ENCODE measurements at places on chromosomes 11 and 22.

DNA sequence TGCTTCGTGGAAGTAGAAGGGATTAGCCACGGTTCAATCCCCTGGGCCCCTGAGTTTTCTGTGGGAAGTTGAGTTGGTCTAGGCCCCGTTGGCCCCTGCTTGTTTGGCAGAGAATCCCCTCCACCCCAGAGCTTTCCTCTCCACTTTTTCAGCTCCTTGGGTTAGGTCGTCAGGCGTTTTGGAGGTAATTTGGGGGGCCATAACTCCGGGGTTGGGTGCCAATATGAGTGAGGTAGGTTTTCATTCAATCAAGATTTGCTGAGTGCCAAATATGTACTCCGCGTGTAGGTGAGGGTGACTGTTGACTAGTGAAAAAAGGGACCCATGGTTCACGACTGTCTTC is 590 bp downstream of the ATG13 start:
- no peak for DNase-seq

DNA sequence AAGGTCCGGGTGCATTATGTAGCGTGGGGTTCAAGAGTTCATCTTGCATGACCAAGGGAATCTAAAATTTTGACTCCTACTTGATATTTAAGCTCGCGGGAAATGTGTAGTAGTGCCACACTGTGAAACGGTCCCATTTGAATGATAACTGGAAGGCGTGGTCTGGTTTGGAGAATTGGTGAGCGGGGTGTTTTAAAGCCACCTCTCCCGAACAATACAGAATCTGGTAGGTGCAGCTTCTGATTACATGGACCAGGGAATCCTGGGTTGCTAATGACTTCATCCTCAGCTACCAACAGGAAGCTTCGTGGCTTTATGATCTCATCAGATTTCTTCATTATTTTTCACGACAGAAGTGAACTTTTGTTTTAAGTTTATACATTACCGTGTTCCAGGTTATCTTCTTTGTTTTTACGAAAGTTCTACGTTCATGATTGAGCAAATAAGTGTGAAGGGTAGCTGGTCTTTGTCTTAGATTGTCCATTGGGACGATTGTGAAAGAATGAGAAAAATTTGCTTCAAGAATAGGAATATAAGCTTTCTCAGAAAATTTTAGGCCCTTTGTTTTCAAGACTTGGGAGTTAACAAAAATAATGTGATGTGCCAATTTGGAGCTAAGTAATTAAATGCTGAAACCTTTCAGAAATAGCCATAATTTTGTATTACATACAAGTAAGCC is 1.7 kb downstream of the QSER1 start:
- DNase-seq = peak; percentile 49

GRCh38 chr11:14384338-14384737 is 25.4 kb upstream of the RRAS2 start:
- no peak for DNase-seq

DNA sequence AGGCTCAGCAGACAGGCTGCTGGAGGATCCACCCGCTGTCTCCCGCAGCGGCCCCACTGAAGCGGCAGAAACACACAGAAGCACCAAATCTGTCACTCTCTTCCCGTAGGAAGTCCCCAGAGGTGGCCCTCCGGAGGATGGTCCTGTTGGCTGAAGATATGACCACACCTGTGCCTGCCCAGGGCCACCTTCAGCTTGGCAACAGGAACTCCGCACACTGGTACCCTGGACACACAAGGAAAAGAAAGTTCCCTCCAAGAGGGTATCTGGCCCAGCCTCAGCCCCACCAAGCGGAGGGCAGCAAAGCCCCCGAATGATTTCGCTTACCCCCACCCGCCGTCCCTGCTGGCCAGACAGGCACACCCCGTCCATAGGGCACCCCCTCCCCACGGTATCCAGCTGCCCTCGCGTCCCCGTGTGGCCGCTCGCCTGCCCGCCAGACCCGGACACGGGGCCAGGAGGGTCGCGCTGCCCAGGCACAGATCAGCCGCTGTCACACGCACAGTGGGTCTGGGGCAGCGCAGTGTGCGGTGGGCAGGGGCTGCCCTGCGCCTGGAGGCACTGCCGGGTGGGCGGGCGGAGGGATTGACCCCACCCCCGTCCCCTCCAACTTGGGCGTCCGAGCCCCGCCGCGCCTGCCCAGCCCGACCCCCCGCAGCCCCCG is 7.0 kb downstream of the RASSF7 start:
- DNase-seq = no peak

DNA sequence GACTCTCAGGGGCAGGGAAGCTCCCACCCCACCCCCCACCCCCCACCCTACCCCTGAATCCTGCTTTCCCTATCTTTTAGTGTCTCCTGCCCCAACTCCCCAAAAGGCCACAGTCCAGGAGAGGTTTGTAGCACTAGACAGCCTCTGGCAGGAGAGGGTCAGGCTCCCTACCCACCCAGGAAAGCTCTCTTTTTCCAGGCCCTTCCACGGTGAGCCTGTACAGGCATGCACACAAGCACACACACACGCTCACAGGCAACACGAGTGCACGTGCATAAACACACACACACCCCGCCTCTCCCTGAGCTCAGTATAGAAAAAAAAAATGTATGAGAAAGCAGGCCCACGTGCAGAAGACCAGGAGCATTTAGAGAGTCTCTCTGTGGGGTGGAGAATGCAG is 414.0 kb downstream of the MN1 start:
- no peak for DNase-seq

GRCh38 chr11:119169282-119169719 is 776 bp downstream of the NLRX1 start:
- no peak for DNase-seq

DNA sequence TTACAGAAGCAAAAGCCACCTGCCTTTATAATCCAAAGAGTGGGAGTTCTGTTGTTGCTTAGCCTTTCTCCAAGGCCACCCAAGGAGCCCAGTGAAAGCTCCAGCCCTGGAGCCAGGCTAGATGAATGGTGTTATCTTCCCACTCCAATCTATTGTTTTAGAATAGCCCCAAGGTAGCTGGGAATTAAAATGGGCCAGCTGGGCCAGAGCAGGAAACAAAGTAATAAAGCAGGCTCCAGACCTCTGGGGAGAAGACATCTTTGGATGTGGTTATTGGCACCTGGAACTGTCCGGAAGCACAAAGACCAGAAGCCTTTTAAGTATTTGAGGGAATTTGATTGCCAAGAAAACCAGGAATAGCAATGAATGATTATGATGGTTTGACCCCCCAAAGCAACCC is 8.8 kb downstream of the C11orf96 start:
- no peak for DNase-seq

GRCh38 chr11:60777572-60777971 is 7.6 kb upstream of the MS4A10 start:
- no peak for DNase-seq

DNA sequence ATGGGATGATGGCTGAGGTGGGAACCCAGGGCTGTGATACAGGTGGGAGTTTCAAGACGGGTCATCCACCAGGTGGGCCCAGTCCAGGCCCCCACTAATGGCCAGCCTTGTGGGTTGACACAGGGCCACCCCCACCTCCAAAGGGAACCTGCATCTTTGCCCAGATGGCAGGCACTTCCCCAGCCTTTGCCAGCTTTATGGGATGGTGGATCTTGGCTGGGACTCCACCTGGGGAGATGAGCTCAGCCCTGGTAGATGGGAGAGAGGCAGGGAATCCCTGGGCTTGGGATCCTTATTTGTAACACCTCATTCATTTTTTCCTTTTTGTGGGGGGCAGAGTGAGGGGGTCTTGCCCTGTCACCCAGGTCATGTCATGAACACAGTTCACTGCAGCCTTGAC is 33.4 kb downstream of the CD82 start:
- DNase-seq = no peak

GRCh38 chr11:20207781-20208621 is 47.7 kb upstream of the DBX1 start:
- no peak for DNase-seq

- peak; percentile 14 for DNase-seq
Measured at GRCh38 chr22:31488988-31489617, 539 bp downstream of the EIF4ENIF1 start.

DNA sequence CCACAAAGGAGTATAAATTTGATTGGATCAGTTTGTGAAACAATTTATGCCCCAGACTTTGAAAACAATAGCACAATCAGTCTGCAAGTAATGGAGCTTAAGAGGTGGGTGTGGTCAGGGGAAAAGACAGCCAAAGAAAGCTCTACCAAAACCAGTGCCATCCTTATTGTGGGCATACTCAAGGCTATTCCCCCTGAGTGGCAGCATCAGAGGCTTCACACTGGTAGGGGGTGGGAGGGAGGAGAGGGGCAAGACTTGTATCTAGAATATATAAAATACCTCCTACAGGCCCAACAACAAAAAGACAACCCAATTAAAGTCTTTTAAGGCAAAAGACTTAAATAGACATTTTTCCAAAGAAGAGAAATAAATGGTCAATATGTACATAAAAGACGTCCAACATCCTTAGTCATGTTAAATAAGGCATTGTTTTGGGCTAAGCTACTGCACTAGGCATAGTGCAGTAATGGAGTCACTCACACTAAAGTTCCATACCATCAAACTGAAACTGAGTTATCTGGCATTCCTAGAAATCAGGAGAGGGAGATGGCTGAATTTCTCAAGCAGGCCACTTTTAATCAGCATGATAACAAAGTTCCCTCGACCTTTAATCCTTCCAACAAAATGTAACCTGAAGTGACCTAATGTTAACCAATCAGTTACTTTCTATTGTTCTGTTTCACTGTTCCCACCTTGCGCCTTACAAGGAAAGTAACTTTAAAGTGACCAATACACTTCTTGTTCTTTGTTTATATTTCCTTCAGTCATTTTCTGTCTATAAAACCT is 24.8 kb downstream of the NARS2 start:
- DNase-seq = no peak

GRCh38 chr11:17552392-17553248 is 5.6 kb downstream of the OTOG start:
- no peak for DNase-seq

DNA sequence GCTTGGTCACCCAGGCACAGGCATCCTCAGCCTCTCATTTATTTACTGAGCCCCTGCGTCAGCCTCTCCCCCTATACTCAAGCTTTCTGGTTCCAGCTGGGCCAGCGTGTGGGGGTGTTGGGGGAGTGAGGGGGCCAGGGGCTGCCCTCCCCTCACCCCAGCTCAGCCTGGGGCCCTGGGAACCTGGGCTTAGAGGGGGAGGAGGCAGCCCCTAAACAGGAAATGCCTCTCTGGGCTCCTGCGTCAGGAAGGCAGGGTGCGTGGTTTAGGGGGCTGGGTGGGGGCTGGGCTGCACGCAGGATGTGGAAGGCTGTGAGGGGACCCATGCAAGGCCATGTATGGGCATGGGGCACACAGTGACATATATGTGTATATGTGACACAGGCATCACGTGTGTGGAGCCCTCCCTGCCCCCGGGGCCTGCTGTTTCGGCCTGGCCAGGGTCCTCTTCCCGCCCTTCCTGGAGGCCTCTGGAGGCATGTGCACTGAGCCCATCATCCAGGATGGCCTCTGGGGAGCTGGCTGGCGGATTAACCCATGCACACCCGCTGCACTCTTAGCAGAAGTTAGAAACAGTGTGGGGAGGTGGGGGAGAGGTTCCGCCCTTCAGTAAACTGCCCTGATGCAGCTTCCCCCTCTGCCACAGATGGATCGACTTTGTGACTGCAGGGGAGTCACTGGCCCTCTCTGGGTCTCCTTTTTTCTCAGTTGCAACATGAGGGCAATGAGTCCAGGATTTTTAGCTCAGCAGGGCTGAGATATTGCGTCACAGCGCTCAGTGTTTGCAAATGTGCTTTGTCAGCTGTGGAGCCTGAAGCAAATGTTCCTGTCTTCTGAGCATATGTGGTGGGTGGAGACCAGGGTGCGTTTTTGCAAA is 1.1 kb upstream of the CD248 start:
- no peak for DNase-seq

DNA sequence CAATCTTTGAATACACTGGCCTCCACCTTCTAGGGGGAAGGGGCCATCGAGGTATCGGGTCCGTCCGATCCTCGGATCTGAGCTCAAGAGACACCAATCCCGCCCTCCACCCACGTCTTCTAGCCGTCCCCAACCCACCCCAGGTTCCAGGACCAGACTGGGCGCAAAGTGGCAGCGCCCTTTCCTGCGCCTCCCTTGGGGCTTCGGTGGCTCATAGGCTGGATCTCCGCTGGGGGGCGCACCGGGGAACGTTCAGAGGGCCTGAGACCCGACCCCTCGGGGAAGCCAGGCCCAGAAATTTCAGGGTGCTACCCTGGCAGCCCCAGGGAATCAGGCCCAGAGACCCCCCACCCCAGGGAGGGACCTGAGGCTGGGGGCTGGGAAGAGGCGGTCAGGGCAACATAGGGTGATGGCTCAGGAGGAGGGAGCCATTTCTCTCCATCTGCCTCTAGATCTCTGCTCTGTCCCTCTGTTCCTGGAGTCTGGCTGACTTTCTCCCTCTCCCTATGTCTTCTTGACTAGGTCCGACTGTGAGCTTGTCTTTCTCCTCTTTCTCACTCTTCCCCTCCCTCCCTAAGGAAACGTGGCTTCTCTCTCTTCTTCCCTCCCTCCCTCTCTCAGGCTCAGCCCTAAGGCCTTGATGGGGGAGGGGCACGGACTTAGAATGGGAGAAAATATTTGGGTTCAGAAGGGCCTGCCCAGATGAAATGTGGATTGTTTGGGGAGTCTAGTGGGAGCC is 1.1 kb downstream of the CREB3L1 start:
- no peak for DNase-seq

GRCh38 chr22:27215871-27216270 is 558.5 kb downstream of the MIAT start:
- DNase-seq = no peak

DNA sequence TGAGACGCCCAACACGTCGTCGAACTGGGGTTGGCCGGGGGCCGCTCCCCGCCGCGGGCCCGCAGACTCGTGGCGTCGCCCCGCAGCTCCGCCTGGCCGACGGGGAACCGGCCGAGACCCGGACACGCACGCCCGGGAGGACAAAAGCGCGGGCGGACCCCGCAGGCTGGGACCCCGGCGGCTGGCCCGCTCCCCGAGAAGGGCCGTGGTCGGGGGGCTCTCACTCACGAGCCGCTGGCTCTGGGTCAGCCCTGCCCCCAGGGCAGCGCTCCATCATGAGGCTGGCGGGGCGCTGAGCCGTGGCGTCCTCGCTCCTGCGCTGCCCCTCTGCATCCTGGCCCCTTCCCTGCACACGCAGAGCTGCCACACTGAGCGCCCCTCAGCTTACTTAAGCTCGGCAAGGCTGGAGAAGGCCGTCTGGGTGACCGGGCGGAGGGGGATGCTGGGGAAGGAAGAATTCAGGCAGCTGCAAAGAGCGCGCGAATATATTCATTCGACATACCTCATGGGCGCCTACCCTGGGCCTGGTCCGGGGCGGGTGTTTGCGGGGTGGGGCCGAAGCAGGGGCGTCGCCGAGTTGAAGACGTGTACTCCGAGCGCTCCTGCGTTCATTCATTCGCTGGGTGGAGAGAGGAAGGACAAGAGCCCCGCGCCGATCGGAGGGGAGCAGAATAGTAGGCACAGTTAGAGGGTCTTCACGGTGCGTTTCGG is 579 bp upstream of the CYB5R2 start:
- no peak for DNase-seq

All from pons (tissue), 1 donor.